ENCODE measurements at places on chromosomes 4 and X.
A peak's percentile ranks its signal among the peaks of the same experiment; 100 is the strongest.

GRCh38 chrX:386239-386767, 404 bp downstream of the PPP2R3B start:
- peak; percentile 22 for DNase-seq

DNA sequence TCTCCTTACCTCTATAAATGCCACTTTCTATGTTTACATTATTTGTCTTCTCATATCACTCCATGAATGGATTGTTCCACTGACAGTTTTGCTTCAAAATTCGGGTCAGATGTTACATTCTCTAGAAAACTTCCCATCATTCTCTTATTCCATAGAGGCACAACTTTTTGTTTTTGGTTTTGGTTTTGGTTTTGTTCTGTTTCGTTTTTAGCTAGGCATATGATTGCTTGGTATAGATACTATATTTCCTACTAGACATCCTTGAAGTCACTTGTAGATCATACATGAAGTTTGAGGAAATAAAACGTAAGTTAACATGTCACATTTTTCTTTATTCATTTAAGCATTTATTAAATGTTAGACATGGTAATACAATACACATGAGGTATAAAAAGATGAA, 961.0 kb downstream of the PCDH18 start:
- no peak for DNase-seq

GRCh38 chrX:125778261-125778660, 387.8 kb downstream of the DCAF12L2 start:
- DNase-seq, result no peak

- no peak for DNase-seq
Measured at GRCh38 chrX:136450050-136450830, 37.5 kb upstream of the BRS3 start.

DNA sequence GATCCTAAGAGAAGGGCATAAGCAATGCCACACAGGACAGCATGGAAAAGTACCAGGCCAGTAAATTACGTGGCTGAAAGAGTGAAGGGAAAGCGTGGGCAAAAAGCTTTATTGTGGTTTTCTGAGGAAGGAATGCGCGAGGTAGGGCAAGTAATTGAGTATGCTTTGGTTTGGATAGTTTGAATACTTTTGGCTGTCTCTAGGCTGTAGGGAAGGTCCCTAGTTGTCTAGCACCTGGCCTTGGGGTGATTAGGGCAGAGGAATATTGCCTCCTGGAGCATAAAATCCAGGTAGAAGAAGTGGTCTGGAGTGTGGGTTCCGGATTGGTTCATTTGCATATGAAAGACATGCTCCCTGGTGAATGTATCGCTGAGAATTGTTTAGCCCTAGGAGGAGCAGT, 46.4 kb upstream of the NALF2 start:
- no peak for DNase-seq

- no peak for DNase-seq
Measured at GRCh38 chr4:186887291-186887700, 163.6 kb upstream of the FAT1 start.
